Hippocampal formation (tissue), 2 donors: ENCODE measurements at places on chromosomes 11 and 22.

GRCh38 chr11:6825231-6825744 is 20.2 kb upstream of the OR10A5 start:
- DNase-seq = no peak

DNA sequence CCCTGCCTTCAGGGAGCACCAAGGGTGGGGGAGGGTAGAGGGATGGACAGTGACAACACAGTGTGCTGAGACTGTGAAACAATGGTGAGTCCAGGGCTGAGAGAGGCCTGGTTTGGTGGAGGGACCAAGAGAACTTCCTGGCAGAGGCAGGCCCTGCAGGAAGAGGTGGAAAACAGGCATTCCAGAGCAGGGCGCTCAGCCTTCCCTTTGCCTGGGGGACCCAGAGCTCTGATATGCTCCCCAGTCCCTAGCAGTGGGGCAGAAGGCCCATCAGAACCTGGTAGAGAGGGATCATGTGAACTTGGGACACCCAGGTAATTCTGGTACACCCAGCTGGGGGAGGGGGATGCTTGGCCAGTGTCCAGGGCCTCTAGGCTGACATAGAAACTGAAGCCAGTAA is 17.2 kb upstream of the UVRAG start:
- no peak for DNase-seq

- no peak for DNase-seq
Measured at GRCh38 chr22:29912605-29913398, 29.8 kb downstream of the MTMR3 start.

DNA sequence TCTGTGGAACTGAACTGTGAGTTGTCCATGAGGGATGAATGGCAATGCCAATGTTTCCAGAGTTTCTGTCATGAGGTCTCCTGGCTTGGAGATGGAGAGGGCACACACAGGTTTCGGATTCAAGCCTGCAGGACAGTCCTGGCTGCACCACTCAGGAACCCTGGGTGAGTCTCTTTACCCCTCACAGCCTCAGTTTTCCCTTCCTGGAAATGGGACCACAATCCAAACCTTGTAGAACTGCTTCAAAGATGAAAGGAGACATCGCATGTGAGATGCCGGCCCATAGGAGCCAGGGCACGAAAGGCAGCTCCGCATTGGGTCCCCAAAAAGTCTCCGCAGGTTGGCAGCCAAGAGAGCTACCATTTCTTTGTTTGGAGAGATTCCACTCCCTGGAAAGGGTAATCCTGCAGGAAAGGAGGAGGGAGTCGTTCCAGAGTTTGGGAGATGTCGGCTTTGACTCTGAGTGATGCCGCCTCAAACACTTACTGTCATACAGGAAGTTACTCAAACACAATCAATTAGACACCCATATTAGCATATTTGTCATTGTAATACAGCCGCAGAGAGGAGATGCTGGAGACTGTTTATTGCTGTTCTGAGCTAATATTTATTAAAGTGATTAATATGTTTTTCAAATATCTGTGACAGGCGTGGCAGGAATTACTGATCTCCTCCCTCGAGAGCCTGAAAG is 318.3 kb downstream of the MN1 start:
- no peak for DNase-seq

DNA sequence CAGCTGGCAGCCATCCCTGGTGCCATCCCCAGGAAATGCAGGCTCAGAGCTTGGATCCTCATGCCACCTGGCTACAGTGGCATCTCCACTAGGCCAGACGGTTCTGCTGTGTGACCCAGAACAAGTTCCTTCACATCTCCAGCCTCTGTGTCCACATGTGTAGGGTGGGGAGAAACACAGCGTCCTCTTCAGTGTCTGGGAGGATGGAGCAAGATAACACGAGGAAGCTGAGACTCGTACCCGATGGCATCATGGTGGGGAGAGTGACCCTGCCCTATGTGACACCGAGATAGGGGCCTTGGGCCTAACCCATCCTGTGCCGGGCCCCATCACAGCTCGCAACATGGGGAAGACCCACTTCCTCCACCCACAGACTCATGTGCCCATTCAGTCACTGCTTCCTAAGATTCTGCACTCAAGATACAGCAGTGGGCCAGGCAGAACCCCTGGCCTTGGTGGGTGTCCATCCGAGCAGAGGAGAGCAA is 78.5 kb downstream of the MORC2 start:
- DNase-seq = no peak

DNA sequence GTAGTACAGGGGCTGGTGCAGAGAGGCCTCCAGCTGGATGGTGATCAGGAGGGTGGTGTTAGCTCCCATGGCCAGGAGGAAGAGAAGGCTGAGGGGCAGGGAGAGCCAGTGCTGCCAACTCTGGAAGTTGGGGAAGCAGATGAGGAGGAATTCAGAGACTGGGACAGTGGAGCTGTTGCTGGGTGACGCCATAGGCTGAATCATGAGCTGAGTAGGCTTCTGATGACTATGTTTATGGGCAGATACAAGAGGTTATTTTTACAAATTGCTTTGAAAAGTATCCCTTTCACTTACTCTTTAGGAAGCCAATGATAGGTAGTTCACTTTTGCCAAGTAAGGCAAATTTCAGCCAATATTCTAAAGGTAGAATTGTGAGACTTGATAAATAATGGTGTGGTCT is 3.1 kb downstream of the OR56A1 start:
- DNase-seq = no peak

- DNase-seq = no peak
Measured at GRCh38 chr11:30435488-30435887, 112.6 kb downstream of the ARL14EP start.

DNA sequence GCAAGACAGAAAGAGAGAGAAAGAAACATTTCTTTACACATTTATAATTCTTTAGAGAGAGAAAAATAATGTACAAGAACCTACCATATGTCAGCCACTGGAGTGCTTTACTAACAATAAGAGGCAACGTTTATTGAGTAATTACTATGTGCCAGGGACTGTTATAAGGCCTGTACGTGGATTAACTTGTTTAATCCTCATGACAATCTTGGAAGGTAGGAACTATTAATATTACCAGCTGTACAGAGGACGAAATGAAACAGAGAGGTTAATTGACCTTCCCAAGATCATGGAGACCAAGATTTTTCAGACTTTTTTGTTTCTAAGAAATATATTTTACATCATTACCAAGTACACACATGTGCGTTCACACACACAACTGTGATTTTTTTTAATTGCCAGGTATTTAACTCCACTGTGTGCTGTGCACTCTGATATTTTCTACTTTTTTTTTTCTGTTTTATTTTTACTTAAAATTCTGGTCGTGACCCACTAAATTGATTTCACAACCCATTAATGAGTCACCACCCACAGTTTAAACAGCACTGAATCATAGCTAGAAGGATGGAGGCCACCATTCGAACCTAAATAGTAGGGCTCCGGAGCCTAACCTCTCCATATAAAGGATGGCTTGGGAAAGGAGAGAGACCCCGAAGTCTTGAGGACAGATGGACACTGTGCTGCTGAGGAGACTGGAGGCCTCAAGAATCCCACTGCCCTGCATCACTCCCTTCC is 21.4 kb downstream of the CREB3L1 start:
- no peak for DNase-seq

GRCh38 chr11:107266455-107266854 is 191.2 kb downstream of the CWF19L2 start:
- no peak for DNase-seq

DNA sequence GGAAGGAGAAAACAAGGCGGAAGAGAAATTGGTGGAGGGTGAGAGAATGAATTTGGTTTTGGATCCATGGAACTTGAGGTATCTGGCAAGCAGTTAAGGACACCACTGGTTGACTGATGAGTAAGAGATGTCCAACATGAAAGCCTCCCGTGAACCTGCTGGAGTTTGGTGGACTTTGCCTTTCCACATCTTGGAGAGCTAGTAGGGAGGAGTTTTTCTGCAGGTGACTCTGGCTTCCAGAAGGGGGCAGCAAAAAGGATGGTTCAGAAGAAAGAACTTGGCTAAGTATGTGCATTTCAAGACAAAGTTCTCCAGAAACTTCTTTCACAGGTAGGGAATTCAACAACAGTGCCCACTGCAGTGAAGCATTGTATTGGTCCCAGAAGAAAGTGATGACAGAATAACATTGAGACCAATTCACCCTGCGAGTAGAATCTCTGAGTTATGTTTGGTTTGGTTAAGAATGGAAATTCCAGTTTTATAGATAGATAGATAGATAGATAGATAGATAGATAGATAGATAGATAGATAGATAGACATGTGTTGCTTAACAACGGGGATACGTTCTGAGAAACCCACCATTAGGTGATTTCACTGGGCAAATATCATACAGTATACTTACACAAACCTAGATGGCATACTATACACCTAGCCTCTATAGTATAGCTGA is 28.5 kb downstream of the DCDC1 start:
- DNase-seq = no peak

GRCh38 chr22:19068784-19069271 is 53.4 kb downstream of the DGCR2 start:
- no peak for DNase-seq

DNA sequence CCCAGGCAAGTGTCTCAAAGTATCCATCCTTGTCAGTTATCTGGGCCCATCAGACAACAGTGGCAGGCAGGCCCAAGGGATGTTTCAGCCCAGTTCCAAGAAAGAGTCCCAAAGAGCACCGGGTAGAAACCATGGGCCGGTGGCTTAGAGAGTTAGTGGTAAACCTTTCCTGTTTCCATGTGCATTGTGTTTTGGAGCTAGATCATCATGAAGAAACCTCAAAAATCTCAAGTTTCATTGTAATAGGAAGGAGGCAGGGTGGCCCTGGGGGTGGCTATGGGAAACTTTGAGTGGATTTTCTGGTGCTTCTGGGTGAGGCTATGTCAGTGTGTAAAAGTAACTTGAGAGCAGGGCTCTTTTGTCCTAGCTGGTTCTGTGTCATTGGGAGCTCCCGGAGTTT is 68.1 kb downstream of the UBASH3B start:
- DNase-seq = no peak

GRCh38 chr11:112826026-112826425 is 135.2 kb upstream of the NCAM1 start:
- DNase-seq = no peak

GRCh38 chr22:24894220-24894975 is 52.1 kb downstream of the LHFPL7 start:
- no peak for DNase-seq

- no peak for DNase-seq
Measured at GRCh38 chr11:117502779-117503100, 175.1 kb downstream of the CEP164 start.

GRCh38 chr11:46234311-46234710 is 43.2 kb upstream of the CREB3L1 start:
- no peak for DNase-seq

GRCh38 chr11:123072762-123073161 is 10.8 kb upstream of the HSPA8 start:
- DNase-seq = no peak

DNA sequence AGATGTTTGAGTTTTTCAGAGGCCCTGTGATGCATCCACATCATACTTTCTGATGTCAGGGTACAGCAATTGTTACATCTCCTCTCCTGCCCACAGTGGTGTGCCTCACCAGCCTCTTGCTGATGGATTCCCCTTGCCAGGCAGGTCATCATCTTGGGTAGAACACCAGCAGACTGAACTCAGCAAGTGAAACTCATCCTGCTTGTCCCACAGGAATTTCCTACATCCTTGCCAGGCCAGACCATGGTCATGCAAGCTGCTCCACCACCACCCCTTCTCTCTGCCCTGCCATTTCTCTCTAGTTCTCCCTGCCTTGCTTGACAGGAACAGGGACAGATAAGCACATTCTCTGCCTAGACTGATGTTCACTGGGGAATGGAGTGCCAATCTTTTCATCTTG is 85.9 kb downstream of the PAX6 start:
- DNase-seq = no peak

DNA sequence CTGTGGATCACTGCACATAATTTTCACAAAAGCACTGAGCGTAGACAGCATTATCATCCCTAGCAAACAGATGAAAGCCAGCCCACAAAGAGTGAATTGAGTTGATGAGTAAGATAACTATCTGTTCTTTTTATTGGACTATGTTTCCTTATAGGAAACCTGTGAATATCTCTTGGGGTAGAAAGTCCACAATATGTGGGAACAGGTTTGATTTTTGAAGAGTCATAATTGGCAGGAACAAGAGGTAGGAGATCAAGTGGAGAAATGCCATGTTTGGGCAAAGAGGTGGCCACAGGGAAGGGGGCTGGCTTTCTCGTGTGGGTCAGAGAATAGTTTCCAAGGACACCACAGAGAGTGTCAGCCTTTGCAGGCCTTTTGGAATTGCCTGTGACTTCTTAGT is 23.9 kb downstream of the OR51E2 start:
- no peak for DNase-seq

DNA sequence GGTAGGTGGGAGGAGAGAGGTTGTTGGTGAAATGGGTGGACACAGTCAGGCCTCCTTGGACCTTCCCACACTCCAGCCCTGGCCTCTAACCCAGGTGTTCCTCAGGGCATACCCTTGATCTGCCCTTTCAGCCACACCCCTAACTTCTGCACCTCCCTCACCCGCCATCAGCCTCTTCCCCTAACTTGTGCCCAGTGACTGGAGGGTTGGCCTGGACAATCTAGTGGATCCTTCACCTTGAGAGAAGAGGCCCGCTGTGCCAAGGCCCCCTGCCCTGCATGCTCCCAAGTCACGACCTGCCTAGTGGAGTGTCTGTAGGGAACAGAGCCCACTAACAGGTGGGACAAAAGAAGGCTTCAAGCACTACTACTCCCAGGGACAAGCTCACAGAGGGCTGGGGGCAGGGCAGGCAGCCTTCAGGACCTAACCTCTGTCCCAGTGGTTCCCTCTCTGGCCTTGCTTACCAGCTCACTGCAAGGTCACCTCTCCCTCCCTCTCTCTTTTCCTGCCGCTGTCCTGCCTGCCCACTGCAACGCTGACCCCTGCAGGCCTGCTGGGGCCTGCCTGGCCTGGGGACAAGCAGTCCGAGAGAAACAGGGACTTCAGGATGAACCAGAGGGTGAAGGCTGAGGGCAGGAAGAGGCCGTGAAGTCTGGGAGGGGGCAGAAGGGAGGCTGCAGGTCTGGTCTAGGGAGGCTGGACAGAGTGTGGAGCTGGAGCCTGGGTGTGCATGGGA is 3.3 kb downstream of the SYT7 start:
- no peak for DNase-seq

DNA sequence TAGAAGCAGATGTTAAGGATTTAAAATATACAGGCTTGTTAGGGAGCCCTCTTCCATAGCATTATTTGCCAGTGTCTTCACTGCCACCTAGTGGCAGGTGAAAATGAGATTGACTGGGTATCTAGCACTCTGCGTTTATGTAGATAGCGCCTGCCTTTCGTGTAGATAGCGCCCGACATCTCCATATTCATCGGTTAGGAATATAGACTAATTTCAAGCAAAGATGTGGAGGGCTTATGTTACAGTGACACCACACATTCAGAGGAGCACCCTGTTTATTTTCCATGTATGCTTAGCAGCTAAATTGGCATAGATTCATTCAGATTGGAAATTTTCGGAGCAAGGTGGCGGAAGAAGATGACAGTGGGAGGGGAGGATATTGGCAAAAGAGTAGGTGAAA is 72.0 kb downstream of the SLC5A12 start:
- peak; percentile 7 for DNase-seq

DNA sequence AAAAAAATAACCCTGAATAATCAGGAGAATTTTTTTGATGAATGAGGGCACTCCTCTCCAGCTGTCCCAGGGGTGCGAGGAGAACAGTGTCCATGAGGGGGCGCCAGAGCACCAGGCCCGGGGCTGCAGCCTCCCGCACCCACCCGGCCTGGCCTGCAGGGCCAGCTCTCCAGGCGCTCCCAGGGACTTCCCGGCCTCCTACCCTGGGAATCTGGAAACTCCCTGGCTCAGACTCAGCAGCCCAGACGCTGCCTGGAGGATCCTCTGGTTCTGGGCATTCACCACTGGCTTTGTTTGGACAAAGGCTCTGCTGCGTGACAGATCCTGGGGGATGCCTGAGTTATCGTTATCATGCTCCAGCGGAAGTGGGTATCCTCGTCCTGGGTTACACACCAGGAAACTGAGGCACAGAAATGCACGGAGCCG is 31.0 kb downstream of the MCM5 start:
- peak; percentile 59 for DNase-seq
